ENCODE measurements at places on chromosomes 12 and 14.

DNA sequence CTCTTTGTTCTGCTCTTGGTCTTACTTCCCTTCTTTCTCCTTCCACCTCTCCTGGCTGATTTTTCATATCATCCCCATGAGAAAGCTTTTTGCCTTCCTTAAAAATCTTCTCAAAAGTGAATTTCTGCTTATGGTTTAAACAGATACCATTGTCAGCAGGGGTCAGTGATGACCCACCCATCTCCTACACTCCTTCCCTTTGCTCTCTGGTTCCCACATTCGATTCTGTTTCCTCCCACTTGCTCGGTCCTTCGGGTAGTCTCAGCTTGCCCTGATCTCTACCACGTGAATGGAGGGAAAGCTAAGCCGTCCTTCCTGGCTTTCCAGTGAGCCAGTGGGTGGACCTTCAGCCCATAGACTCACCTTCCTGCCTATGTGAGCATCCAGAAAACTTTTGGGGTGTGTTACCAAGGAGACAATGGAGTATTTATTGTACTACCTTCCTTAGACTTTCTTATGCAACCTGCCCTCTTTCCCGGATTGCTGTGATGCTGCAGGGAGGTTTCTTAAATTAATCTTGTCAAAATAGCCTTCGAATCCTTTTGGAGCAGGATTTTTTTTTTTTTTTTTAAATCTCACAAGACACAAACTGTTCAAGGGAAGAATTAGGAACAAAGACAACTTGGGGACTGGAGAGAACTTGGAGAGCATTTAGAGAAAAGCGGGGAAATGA lies 306.3 kb downstream of the CACNA1C start:
- no peak for DNase-seq

GRCh38 chr12:27048822-27049752 lies 26.7 kb downstream of the MED21 start:
- DNase-seq: no peak

- no peak for DNase-seq
Measured at GRCh38 chr12:57733928-57734327, 4.6 kb downstream of the AGAP2 start.

DNA sequence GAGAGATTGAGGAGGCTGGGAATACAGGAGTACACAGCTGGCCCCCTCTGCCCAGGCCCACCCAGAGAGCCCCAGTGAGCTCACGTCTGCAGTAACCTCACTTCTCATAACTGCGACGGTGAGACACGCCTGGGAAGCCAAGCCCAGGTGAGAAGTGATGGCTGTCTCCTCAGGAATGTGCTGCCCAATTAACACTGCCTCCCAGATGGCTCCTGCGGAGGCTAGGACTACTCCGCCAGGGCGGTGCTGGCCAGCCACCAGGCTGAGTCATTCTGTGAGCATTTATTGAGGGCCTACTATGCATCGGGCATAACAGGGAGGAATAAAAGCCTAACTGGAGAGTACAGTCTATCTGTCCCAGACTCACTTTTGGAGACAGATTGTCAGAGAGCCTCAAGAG lies 9.3 kb upstream of the TMEM106C start:
- no peak for DNase-seq

GRCh38 chr14:75578786-75579337 lies 442 bp downstream of the FLVCR2 start:
- no peak for DNase-seq

DNA sequence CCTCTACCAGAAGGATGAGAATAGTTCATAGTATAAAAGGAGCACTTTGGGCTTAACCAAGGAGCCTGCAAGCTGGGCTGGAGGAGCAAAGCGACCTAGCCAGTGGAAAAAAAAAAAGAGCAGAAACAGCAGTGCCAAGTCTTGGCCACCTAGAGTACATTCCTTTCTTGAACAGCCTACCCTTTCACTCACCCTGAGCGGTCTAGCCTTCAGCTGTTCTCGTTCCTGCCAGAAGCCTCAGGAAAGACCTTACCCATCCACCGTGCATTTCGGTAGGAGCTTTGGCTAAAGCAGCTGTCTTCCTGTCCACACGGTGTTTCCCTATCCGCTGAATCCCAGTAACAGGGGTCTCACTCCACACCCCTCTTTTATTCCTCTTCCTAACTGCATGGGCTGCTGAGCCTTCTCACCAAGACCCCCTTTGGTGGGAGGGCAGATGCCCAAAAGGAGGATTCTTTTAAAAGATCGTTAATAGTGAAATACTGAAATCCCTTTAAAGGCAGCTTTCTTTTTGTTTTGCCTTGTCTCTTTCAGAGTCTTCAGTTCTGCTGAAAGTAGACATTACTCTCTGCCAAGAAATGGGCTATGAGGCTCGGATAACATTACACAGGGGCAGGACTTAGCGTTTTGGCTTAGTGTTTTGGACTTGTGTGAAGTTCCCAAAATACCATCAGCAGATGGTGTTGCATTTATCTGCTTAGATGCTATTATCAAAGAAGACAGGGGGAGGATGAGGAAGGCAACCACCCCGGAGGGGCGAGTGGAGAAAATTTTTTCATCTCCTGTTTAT lies 88.5 kb upstream of the METAP2 start:
- no peak for DNase-seq

DNA sequence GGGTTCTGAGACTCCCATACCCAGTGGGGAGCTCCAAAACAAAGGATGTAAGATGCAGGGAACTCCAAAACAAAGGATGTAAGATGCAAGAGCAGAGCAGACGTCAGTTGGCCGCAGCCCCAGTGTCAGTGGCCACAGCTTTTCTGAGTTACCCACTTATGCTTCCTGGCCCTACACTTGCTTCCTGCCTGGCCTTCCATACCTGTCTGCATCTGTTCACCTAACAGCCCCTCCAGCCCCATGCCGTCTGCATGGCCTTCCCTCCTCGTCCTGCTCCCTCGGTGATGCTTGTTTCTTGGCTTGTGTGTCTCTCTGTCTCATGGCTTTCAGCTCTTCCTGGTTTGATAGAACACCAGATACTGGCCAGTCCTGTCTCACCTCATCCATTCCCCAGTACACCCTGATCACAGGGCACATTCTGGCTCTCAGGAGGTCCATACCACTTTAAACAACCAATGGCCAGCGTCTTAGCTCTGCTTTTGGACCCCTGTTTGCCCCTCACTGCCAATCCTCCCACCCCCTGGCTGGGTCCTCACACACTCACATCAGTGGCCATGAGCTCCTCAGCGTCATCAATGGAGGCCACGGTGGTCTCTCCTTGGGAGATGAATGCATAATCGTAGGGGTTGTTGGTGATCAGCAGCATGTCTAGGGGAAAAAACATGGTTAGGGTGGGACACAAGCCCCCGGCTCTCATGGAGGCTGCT lies 5.3 kb downstream of the MYH7 start:
- DNase-seq: no peak

- DNase-seq: no peak
Measured at GRCh38 chr14:103537175-103537990, 8.4 kb downstream of the TRMT61A start.

GRCh38 chr12:95143621-95144205 lies 70.3 kb upstream of the NR2C1 start:
- no peak for DNase-seq

GRCh38 chr14:83184531-83184930 lies 1650.9 kb upstream of the SEL1L start:
- no peak for DNase-seq

DNA sequence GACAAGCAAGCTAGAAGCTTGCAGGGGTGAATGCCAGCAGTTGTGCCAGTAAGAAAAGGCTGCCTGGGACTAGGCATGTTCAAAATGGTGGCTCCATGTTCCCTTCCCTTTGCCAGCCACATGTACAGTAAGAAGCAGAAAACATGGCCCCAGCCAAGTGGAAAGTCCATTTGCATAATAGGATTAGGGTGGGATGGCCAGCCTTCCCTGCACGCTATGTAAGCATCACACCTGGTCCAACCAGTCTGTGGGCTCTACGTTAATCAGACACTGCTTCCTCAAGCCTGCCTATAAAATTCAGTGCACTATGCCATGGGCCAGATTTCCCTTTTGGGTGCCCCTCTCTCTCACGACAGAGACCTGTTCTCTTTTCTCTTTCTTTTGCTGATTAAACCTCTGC lies 288.4 kb downstream of the GXYLT1 start:
- DNase-seq: no peak

- peak; percentile 85 for DNase-seq
Measured at GRCh38 chr14:37247791-37248461, 50.2 kb downstream of the MIPOL1 start.

- DNase-seq: peak; percentile 8
Measured at GRCh38 chr12:5945071-5946008, at the start of gene ANO2. ANO2 (minus strand) TSS chr12:5945259; CDS start chr12:5945217, 42 bp downstream.

DNA sequence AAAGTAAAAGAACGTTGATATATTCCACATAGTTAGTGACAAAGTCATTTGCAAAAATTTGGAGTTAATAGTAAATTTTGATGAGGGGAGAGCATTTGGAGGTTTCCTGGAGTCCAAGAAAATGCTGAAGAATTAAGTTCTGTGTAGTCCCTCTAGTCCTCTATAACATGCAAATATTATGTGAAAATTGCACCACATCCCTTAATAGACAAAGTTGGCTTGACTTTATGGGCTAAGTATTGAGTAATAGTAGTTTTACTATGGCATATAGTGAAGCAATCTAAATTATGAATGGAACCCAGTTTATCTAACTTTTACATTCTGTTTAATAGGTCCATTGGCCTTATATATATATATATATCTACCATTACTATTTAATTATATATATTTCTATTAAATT lies 66.4 kb upstream of the DCN start:
- DNase-seq: no peak

DNA sequence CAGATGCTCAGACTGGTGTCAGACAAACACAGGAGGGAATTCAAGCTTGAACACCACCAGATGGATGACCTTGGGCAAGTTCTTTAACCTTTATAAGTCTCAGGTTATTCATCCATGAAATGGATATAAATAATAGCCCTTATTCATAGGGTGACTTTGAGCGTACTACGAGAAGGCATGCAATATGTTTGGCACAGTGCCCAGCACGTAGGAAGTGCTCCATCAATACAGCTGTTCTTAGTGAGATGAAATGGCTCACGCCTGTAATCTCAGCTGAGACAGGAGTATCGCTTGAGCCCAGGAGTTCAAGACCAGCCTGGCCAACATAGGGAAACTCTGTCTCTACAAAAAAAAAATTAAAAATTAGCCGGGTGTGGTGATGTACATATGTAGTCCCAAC lies 84.8 kb upstream of the FICD start:
- no peak for DNase-seq

- no peak for DNase-seq
Measured at GRCh38 chr12:65300679-65301349, 22.3 kb downstream of the MSRB3 start.

GRCh38 chr12:110807640-110808039 lies 39.1 kb upstream of the CCDC63 start:
- no peak for DNase-seq

- no peak for DNase-seq
Measured at GRCh38 chr12:90773491-90773890, 181.5 kb downstream of the CCER1 start.

GRCh38 chr14:54427871-54428270 lies 13.3 kb downstream of the CNIH1 start:
- DNase-seq: no peak

GRCh38 chr12:3931776-3932175 lies 58.6 kb upstream of the PARP11 start:
- DNase-seq: no peak

DNA sequence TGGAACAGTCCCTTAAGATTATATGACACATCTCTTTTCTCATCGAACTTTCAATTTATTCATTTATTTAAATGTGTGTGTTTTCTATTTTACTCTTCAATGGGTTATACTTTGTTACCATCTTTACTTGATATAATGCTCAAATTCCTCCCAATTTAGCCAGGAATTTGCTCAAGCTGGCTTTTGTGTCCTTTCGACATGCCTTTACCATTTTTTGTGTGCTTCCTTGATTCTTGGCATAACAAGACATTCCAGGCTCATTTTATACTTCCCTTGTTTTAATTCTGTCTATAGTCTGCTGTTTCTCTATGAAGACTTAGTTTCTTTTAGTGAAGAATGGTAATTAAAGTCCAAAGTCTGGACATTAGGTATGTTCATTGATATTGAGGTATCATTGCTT lies 315.8 kb downstream of the AEBP2 start:
- no peak for DNase-seq

GRCh38 chr14:79656056-79656455 lies 555.2 kb downstream of the DIO2 start:
- no peak for DNase-seq

GRCh38 chr12:108080363-108080762 lies 48.7 kb upstream of the WSCD2 start:
- DNase-seq: no peak

GRCh38 chr12:58919231-58920101 lies 838 bp downstream of the LRIG3 start:
- peak; percentile 56 for DNase-seq

GRCh38 chr12:108457006-108457733 lies 57.9 kb upstream of the FICD start:
- DNase-seq: peak; percentile 60

DNA sequence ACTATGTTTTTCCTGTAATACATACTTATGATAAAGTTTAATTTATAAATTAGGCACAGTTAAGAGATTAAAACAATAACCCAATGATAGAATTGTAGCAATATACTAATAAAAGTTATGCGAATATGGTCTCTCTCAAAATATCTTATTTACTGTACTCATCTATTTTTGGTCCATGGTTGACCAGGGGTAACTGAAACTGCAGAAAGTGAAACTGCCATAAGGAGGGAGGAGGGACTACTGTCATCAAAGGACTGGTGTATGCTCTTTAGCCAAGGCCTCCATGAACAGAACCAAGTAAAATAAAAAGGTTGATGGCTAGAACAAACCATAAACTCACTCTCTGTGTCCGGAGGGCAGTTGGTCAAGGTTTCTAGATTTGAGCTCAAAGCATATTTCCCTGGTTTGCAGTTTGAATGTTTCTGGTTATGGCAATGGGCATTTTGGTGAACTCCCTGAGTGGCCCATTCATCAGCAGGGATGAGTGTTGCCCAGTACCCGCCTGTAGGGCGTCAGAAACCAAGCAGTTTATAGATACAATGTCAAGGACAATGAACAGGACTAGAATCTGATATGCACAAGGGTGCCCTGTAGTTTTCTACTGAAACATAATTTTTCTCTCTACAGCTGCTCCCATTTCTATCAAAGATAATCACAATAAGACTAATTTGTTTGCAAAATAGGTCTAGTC lies 19.8 kb downstream of the LEMD3 start:
- DNase-seq: no peak

- peak; percentile 86 for DNase-seq
Measured at GRCh38 chr12:64080319-64081007, 141.6 kb downstream of the KICS2 start.

- DNase-seq: no peak
Measured at GRCh38 chr14:68527329-68527851, 265.5 kb downstream of the ZFP36L1 start.
